HepG2 (cell line): ENCODE measurements at places on chromosomes 3 and 15. TPM values are rescaled to one million over a fixed set of nuclear protein-coding genes. Genes with fewer than 3 reads are reported as not detected.

GRCh38 chr3:169665264-169666075 lies 2.0 kb upstream of the MECOM start:
- DNase-seq: no peak

- DNase-seq: no peak
Observed at GRCh38 chr3:14687360-14687759, 12.4 kb downstream of the C3orf20 start.

DNA sequence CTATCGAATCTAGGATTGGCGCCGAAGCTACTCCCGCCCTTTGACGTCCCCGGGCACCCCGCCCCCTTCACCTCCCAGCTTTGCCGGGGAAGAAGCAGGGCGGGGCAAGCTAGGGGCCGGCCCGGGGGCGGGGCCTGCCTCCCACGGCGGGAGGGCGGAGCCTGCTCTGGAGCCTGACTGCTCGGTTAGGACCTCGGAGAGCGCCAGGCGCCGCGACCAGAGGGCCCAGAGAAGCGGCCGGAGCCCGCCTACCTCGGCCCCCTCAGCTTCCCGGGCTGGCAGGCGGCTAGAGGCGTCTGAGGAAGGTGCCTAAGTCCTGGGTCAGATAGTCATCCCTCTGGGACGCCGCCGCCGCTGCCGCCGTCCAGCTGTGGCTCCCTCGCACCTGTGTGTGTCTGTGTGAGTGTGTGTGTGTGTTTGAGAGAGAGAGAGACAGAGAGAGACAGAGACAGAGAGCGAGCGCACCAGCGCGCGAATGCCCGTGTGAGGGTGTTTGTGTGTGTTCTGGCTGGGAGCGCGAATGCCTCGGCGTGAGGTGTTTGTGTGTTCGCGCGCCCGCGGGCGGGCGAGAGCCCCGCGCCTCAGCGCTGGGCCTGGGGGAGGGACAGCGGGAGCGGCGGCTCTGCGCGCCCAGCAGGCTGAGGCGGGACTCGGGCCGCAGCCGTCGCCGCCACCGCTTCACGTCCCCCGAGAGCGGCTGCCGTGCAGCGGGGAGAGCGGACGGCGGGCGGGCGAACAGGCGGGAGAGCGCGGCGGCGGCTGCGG lies at the start of gene STXBP5L:
Gene STXBP5L (plus strand): TSS at position 176 of the 765 bp plus-strand sequence. CDS start 1,374 bp downstream, outside the sequence.
- peak; percentile 51 for DNase-seq

- no peak for DNase-seq
Observed at GRCh38 chr3:99945328-99945995, 127.8 kb downstream of the CMSS1 start.

GRCh38 chr15:70428211-70428822 lies 330.6 kb upstream of the TLE3 start:
- no peak for DNase-seq

GRCh38 chr3:18546632-18547031 lies 121.5 kb upstream of the SATB1 start:
- no peak for DNase-seq

GRCh38 chr15:80822676-80823075 lies 43.5 kb downstream of the CEMIP start:
- DNase-seq: no peak

DNA sequence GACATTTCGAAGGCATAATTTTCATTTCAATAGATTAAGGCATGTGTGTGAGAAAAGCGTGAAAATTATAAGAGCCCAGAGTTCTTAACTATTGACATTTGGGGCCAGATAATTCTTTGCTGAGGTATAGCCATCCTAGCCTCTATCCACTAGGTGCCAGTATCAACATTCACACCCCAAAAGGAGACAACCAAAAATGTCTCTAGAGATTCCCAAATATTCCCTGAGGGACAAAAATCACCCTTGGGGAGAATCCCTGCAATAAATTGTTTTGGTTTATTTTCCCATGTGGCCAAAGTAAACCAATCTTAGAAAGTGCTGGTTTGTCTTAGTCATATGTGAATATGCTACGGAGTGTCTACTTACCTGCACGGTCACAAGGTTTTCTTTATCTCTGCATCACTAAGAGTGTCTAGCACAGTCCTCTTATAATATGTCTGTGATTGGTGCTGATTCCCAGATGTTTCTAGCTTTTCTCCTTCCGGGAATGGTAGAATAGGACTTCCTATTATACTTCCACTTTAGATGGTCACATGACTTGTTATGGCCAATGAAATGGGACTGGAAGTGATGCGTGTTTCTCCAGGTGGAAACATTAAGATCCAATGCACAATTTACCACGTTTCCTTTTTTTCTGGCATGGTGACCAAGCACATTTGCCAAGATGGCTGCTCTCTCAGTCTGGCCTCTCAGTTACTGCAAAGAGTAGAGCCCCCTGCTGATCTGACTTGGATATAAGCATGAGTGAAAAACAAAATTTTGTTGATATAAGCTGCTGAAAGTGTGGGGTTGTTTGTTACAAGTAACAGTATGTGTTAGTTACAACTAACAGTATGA lies 8.0 kb upstream of the KBTBD8 start:
- DNase-seq: peak; percentile 36

DNA sequence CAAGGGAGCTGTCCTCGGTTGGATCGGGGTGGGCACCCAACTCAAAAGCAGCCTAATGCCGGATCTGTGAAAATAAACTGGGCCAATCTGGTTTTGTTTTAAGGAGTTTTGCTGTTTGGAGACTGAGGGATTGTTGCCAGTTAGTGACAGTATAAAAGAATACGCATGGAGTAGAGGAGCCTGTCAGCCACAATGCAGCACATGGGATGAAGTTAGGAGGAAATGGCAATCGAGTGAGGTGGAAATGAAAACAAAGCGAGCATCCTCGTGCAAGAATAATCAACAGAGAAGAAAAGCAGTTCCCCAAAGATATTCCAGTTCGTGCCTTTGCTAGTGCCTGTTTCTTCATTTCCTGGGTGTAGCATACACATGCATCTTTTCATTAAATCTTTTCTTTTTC lies 108.4 kb upstream of the RORA start:
- DNase-seq: no peak

GRCh38 chr3:152026033-152026556 lies 152.7 kb downstream of the SUCNR1 start:
- no peak for DNase-seq

DNA sequence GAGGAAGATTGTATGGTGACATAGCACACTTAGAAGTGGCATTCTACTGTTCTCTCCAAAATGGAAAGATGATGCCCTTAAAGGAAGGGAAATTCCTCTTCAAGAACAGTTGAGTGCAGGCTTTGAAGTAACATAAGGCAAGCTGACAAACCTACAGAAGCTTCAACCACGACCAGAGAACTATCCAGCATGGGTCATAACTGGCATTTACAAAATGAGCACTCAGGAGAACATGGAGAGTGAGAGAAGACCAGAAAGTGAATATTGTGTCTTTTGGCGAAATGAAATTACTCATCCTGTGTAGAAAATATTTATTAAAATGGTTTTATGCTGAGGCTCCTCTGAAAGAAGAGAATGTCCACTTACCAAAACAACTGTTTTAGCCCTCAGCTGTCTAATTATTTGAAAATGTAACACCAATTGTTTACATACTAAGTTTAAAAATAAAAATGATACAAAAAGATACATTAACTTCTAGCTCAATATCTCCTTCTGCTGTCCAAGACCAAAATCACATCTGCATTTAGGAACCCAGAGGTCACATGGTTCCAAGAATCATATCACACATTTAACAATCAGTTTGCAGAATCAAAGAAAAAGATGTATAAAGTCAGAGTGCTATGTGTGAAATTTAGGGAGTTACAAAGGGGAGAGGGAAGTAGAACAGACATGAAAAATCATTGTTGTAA lies 216.9 kb downstream of the ATP8B4 start:
- no peak for DNase-seq

GRCh38 chr3:48619541-48620524 lies 1.7 kb downstream of the TMEM89 start:
- DNase-seq: no peak

GRCh38 chr3:36175916-36176461 lies 204.3 kb upstream of the STAC start:
- DNase-seq: no peak

GRCh38 chr3:56764184-56764583 lies 37.6 kb downstream of the ARHGEF3 start:
- DNase-seq: no peak

DNA sequence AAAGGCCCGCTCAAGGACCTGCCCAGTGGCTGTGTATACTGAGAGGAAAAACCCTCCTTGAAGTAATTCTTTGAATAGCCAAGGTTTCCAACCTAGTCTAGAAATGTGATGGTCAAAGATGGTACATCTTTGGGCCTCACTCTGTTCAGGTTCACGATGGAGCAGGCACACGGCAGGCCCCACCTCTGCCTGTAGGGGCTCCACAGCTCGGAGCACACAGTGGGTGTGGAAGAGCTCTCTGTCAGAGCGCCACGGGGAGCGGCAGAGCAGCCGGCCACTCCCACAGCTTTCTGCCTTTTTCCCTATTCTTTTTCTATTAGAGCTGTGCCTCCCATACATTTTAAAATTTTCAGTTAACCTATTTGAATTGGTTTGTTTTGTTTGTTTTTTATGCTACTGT lies 89.5 kb downstream of the CTNNB1 start:
- DNase-seq: no peak

DNA sequence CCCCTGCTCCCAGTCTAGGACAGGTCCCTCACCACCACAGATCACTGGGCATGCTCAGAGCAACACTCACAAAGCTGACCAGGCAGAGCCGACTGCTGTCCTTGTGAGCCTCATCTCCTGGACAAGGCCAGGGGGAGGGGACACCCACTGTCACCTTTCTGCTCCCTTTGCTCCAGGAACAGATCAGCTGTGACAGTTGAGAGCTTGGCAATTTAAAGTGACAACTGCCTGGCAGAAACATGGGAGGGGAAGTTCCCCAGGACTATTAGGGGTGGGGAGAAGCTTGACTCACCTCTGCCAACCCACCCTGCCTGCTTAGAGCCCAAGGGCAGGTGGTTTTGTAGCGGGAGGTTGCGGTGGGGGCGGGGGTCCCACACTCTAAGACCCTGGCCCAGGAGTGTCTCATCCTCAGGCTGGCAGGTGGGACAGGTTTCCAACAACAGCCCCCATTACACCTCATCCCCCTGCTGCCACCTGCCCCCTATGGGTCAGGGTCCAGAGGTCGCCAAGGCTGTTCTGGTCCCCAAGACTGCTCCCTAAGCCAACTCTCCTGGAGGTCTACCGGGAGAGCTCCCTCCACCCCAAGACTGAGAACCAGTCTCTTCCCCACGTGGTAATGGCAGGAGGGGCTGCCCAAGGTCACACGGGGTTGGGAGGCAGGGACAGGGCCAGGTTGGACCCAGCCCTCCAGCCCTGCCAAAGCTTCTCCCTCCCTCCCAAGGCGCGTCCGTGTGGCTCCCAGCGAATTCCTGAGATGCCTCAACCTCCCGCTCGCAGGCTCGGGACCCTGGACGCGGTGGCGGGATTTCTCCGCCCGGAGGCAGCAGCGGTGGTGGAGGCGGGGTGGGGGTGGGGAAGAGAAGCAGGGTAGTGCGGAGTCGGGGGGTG lies 80.4 kb downstream of the IQSEC1 start:
- peak; percentile 81 for DNase-seq

GRCh38 chr3:154718053-154718452 lies 288.1 kb upstream of the GPR149 start:
- DNase-seq: no peak

- no peak for DNase-seq
Observed at GRCh38 chr3:88574146-88574545, 424.4 kb downstream of the C3orf38 start.

GRCh38 chr15:66251790-66252684 lies 1.5 kb downstream of the MEGF11 start:
- DNase-seq: peak; percentile 7

DNA sequence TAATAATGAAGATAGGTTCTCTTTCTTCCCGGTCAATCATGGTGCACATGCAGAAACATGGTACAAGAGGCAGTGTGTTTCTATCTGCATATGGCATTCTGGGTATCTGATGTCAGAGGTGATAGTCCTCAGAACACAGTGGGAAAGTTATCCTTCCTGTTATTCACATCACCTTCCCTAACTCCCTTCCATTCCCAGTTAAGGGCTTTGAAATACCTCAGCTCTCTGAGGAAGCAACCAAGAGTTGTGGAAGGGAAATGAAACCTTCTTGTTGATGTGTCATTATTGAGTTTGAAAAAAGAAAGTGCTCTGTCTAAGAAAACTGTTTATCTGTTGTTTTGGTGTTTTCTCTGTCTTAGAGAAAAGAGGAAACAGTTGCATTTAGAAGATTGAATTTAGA lies 21.9 kb upstream of the P2RY13 start:
- DNase-seq: no peak

- no peak for DNase-seq
Observed at GRCh38 chr3:47852604-47853602, 50.0 kb downstream of the DHX30 start.

- no peak for DNase-seq
Observed at GRCh38 chr15:35117543-35118265, 32.6 kb upstream of the NANOGP8 start.

DNA sequence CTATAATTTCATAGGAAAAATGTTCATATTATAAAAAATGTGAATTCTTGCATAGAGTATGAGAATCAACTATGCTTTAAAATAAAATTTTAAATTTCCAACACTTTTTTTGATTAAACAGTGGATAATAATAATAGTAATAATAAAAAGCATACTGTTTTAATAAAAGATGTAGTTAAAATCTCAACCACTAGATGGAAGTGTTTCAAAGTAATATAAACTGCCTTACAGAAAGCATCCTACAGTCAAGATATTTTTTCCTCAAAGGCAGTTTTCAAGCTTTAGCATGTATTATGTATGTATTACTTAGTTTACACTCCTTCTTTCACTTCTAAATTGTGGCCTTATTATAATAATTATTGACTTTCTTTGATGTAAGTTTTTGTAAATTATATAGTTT lies 217.5 kb downstream of the CHL1 start:
- DNase-seq: no peak

DNA sequence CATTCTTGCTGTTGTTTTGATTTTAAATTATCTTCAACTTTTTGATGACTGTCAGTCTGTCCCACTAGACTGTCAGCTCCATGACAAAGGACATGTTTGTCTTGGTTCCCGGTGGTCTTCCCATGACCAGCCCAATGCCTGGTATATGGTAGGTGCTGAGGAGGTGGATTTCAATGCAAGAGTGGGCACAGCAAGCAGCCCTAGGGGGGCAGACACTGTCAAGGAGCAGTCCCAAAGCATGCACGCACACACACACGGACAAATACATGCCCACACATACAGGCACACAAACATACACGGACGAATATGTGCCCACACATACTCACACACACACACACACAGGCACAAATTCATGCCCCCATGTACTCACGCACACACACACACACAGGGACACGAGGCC lies 12.0 kb downstream of the KLF15 start:
- no peak for DNase-seq

GRCh38 chr3:88005066-88005465 lies 53.7 kb downstream of the CGGBP1 start:
- DNase-seq: no peak

GRCh38 chr3:178671377-178671776 lies 135.1 kb downstream of the KCNMB2 start:
- DNase-seq: no peak

CPLX3 gene
- polyA plus RNA-seq: not detected in 2 replicates

ZMAT3 gene
- 9.7 and 11.7 TPM in 2 replicates for polyA plus RNA-seq

FNDC3B gene
- 74.8 and 82.8 TPM in 2 replicates for polyA plus RNA-seq

EFHB gene
- 0.42 and 0.69 TPM in 2 replicates for polyA plus RNA-seq

DUOXA2 gene
- polyA plus RNA-seq: 0.32 and 0.61 TPM in 2 replicates

LSAMP gene
- not detected in 2 replicates for polyA plus RNA-seq

ZNF660 gene
- polyA plus RNA-seq: 0.91 and 1.1 TPM in 2 replicates

SLC22A13 gene
- polyA plus RNA-seq: 0.10 and 0.20 TPM in 2 replicates

ACKR2 gene
- polyA plus RNA-seq: 1.9 and 2.6 TPM in 2 replicates

CELSR3 gene
- polyA plus RNA-seq: 6.7 and 8.3 TPM in 2 replicates

C2CD4A gene
- polyA plus RNA-seq: not detected in 2 replicates

SLC15A2 gene
- polyA plus RNA-seq: 0.63 and 1.4 TPM in 2 replicates
